ENCODE measurements at places on chromosomes 11 and 22.

DNA sequence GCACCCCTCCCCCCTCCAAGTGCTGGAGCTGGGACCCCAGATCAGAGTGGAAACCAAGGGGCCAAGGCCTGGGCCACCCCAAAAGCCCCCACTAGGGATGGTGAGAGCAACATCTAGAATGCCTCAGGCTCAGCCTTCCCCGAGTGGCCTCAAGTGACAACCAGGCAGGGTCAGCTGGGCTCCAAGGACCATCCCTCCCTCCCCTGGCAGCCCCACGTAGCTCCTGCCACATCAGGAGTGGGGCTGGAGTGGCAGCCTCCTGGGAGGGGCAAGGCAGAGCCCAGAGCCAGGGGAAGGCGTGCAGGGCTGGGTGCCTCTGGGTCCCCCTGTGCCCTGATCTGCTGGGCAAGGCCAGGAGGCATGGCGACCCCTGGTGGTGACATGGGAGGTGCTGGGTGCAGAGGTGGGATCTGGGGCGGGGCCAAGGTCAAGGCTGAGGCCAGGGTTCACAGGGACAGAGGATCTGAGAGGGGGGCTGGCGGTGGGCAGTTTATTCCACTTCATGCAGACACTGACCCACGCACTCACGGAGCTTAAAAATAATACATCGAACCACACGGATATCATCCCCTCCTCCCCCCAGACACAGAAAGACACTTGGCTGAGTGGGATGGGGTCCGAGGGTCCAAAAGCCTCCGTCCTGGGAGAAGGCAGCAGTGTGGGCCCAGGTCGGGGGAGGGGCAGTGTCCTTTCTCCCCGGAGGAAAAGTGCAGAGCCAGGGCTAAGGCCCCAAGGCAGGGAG lies 15.8 kb upstream of the EHD1 start:
- no peak for DNase-seq

DNA sequence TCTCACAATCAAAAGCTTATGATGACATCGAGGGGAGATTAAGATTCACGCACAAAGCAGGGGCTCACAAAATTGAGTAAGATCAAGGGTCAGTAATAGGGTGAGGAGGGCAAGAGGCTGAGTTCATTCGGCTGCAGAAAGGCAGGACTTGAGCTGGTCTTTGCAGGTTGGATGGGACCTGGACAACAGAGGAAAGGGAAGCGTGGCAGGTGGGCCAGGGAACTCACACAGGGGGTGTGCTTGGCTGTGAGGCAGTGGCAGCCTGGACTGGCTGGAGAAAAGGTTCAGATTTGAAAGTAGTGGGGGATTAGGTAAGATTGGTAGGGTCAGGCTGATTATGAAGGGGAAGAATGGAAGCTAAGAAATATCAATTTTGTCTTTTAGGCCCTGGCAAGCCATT lies 161.6 kb downstream of the PKNOX2 start:
- no peak for DNase-seq

GRCh38 chr22:38433871-38434270 lies 21.1 kb downstream of the KCNJ4 start:
- DNase-seq, result no peak

GRCh38 chr22:46163557-46163888 lies 13.2 kb downstream of the PPARA start:
- DNase-seq, result no peak

DNA sequence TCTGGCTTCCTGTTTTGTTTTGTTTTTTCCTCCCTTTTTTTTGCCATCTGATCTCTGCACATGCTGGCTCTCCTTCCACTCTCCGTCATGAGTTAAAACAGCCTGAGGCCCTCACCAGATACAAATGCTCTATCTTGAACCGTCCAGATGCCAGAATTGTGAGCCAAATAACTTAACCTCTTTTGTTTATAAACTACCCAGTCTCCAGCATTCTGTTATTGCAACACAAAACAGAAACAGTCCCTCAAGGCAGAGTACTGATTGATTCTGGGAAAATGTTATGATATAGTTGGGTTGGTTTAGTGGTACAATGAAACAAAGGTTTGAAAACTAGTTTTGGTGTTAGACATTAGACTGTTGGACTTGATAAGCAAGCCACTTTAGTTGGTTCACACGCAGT lies 1390.0 kb upstream of the RAG2 start:
- no peak for DNase-seq

- DNase-seq, result no peak
Measured at GRCh38 chr11:93490996-93491618, 52.1 kb downstream of the SMCO4 start.

GRCh38 chr11:4882543-4882942 lies 843 bp downstream of the OR51T1 start:
- DNase-seq, result no peak
